Stimulated activated CD8-positive, alpha-beta memory T cell treated with anti-CD3 and anti-CD28 coated beads, Interleukin-2, amount 100 ng/mL, for 1 hour (primary cell): ENCODE measurements at places on chromosomes 4 and X.

GRCh38 chr4:98539741-98540140 is 118.7 kb downstream of the TSPAN5 start:
- no peak for DNase-seq

DNA sequence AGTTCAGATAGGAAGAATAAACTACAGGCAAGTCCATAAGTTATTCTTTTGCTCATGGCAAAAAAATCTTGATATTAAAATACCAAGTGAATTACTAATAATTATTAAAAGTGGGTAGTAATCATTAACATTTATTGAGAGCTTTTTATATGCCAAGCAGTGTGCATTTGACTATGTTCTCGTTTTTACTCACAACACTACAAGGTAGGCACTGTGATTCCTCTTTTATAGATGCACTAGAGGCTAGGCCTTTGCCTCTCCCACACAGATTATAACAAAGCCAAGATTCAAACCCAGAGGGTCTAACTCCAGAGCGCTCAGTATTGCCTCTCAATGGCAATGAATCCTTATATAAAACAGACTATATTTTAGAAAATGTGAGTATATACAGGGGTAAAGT is 254.2 kb downstream of the NAF1 start:
- DNase-seq, result no peak

DNA sequence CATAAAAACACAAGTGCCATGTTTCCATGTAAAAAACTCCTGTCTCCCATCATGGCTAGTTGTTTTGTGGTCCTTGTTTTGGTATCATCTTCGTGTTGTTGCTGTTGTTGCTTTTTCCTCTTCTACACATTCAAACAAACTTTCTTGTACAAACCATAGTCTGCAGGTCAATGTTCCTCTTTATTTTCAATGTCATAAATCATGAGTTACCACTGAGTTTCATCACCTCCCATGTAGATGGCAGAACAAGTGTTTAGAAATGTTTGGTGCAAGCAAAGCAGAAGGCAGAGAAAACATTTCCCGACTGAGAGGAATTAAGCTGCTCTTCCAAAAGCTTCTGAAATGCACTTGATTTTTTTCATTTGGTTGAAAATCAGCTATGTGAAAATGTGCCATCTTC is 166.0 kb downstream of the ANTXR2 start:
- DNase-seq, result no peak

GRCh38 chrX:40088803-40089540 is 8.8 kb downstream of the BCOR start:
- DNase-seq, result no peak

GRCh38 chr4:173511787-173512361 is 18.2 kb downstream of the HAND2 start:
- no peak for DNase-seq

DNA sequence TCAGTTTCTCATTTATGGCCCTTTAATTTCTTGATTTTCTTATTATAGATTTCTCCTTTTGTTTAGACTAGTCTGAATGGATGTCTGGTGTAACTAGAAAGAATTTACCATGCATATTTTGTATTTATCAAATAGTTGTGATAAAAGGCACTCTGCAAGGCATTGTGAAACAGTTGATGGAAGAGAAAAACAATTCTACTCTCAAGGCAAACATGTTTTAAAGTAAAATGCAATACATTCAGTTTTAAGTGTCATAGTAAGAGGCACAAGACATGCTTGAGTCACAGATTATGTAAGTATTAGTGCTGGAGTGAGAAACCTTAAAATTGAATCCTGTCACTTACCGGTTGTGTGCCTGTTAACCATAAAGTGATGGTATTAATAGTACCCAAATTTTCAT is 283.3 kb upstream of the DKK2 start:
- no peak for DNase-seq

GRCh38 chr4:177519481-177520260 is 77.4 kb upstream of the AGA start:
- DNase-seq, result no peak
